ENCODE measurements at places on chromosomes 7 and 10. TPM values are rescaled to one million over a fixed set of nuclear protein-coding genes. Genes with fewer than 3 reads are reported as not detected.

- no peak for ATAC-seq
Observed at GRCh38 chr7:148849393-148850098, 34.5 kb downstream of the EZH2 start.

DNA sequence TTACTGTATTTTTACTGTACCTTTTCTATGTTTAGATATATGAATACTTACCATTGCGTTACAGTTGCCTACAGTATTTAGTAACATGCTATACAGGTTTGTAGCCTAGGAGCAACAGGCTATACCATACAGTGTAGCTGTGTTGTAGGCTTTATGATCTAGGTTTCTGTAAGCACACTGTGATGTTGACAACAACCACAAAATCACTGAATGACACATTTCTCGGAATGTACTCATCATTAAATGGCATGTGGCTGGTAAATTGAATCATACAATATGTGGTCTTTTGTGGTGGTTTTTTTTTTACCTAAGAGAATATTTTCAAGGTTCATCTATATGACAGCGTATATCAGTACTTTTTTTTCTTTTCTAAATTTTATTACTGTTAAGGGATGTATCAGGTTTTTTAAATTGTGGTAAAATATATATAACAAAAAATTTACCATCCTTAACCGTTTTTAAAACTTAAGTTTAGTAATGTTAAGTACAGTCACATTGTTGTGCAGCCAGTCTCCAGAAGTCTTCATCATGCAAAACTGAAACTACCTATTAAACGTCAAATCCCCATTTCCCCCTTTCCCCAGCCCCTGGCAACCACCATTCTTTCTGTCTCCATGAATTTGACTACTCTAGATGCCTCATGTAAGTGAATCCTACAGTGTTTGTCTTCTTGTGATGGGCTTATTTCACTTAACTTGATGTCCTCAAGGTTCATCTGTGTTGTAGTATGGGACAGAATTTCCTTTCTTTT is 21.5 kb downstream of the BTAF1 start:
- peak; percentile 96 for ATAC-seq

- ATAC-seq = no peak
Observed at GRCh38 chr7:100215895-100216294, 3.9 kb upstream of the PVRIG start.

GRCh38 chr7:131011976-131012375 is 278.0 kb upstream of the KLF14 start:
- ATAC-seq = no peak

GRCh38 chr7:155806096-155806871 is 6.0 kb downstream of the SHH start:
- ATAC-seq = no peak

GRCh38 chr7:30232391-30232790 is 52.0 kb upstream of the ZNRF2 start:
- no peak for ATAC-seq

GRCh38 chr10:122328676-122329075 is 45.8 kb upstream of the PLEKHA1 start:
- ATAC-seq = no peak

DNA sequence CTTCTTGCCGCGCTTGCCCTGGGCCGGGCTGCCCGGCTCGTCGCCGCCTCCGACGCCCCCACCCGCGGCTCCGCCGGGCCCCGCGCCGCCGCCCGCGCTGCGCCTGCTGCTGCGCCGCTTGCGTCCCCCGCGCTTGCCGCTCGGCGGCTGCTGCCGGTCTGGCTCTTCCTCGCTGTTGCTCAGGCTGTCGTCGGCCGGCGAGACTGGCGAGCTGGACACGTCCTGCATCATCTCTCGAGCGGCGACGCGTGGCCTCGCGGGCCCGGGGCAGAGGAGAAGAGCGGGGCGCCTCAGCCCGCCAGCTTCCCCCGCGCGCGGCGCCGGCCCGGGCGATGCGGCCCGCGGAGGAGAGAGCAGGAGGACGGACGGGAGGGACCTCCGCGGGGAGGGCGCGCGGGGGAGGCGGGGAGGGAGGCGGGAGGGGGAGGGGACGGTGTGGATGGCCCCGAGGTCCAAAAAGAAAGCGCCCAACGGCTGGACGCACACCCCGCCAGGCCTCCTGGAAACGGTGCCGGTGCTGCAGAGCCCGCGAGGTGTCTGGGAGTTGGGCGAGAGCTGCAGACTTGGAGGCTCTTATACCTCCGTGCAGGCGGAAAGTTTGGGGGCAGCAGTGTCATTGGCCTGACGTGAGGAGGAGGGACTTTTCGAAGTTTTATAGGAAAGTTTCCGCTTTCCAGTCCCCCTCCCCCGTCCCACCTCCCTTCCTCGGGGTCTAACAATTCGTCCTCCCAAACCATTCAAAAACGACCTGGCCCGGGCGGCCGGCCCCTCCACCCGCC is at the start of gene TWIST1:
TWIST1 (minus strand) TSS at position 546 of the 779 bp plus-strand sequence; CDS start at position 231, 315 bp downstream.
- no peak for ATAC-seq

DNA sequence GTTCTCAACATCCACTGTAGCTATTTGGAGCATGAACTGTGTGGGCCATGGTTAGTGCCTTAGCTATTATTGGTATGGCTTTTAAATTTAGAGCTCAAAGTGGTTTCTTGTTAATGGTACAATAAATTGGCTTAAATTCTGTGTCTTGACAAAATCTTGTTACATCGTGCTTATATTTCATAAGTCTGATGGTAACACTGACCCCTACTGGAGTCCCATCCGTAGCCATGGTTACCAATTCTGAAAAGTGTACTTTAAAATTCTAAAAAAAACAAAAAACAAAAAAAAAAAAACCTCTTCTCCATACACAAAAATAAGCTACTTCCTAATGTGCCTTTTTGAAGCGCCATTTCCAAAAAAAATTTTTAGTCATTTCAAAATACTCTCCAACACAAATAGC is 6.4 kb upstream of the RPP30 start:
- ATAC-seq = no peak

DNA sequence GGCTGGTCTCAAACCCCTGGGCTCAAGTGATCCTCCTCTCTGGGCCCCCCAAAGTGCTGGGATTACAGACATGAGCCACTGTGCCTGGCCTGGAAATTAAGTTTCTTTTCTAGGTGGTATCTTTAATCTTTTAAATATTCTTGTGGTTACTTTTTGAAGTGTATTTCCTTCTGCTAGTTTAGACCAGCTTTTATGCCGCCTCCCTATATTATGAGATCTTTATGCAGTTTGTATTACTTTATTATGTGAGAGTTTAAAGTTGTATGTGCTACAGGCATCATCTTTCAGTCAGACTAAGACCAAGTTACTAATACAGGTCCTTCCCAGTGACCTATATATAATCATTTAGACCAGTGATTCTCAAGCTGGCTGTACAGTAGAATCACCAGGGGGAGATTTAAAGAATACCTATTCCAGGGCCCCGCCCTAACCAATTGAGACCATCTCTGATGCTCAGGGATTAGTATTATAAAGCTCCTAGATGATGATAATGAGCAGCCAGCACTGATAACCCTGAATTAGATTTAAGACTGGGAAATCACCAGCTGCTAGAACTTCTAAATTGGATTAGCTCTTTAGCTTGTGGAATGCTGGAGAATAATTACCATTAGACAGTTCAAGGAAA is 11.3 kb downstream of the INPP5F start:
- ATAC-seq = peak; percentile 67

GRCh38 chr7:69635555-69636185 is 37.4 kb downstream of the AUTS2 start:
- ATAC-seq = no peak

DNA sequence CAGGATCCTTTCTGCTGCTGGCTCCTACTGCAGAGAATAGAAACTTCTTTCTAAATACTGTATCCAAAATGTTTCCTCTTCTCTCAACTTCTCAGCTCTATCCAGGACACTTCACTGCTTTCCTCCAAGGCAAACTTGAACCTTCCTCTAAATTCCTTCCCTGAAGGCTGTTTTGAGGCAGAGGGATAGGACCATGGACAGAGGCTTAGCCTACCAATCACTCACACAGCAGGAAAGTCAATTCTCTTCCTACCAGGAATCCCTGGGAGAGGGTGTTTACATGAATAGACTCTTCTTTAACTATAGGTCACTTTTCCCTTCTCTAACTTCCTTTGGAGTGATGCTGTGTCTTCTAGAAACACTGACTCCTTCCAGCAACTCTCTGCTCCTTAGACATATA is 115.6 kb upstream of the MKLN1 start:
- no peak for ATAC-seq

Gene ZNF32
- total RNA-seq = 7.9 TPM

Gene EVX1
- not detected for total RNA-seq

Gene CEP55
- total RNA-seq = 47.8 TPM

Gene GRID1
- total RNA-seq = not detected

Gene AGAP5
- total RNA-seq = 7.2 TPM

Gene CRHR2
- not detected for total RNA-seq

Gene CAV2
- not detected for total RNA-seq

Gene ZNF485
- total RNA-seq = 4.3 TPM

Measured in activated T-helper 17 cell treated with anti-CD3 and anti-CD28 coated beads, Interleukin-2, amount 50 U/mL, for 72 hours (primary cell).